ENCODE measurements at places on chromosomes 7 and 10.
A peak's percentile ranks its signal among the peaks of the same experiment; 100 is the strongest.

DNA sequence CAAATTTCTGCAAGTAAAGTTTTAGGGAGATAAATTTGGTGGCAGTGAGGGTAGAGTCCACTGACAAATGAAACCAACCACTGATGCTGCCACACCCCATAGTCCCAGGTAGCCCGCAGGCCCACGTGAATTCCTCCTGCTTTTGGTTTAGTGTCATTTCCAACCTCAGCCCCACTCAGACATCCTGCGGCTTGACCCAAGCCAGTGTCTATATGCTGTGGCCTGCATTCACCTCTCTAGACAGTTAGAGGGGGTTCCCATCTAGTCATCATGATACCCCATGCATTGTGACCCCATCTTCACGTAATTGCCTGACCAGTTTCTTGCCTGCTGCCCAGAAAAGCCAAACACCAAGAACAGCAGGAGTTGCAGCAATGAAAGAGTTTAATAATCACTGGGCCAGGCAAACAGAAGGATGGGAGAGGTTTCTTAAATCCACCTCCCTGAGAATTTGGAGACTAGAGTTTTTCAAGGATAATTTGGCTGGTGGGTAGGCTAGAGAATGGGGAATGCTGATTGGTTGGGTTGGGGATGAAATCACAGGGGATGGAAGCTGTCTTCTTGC is 332.0 kb upstream of the GALNT17 start:
- DNase-seq = no peak

- DNase-seq = no peak
These were observed 117.5 kb downstream of the CAMK1D start for GRCh38 chr10:12466704-12467305.

DNA sequence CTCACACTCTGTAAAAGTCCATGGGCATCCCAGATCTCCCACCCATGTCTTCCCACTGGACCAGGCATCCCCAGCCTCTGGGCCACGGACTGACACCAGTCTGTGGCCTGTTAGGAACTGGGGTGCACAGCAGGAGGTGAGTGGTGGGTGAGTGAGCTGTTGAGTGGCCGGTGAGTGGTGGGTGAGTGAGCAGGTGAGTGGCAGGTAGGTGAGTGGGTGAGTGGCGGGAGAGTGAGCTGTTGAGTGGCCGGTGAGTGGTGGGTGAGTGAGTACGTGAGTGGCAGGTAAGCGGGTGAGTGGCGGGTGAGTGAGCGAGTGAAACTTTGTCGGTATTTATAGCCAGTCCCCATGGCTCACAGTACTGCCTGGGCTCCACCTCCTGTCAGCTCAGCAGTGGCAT is 471.2 kb downstream of the DNAJB6 start:
- DNase-seq = no peak

DNA sequence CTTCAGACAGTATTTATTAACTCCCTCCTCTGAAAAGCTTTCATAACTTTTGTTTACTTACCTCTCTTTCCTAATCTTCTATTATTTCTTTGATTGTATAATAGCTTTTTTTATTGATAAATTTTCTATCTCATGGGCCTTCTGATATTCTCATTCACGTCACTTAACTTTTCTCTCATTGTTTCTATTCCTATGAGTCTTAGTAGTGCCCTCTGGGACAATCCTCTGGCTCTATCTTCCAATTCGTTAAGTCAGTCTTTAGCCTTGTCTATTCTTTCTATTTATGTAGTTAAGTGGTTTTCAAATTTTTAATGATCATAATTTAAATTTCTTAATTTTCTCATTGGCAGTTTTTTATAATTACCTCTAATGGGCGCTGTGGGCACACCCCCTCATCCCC is 6.4 kb upstream of the ELMO1 start:
- DNase-seq = no peak

GRCh38 chr7:90311175-90311574 is 9.9 kb downstream of the FAM237B start:
- DNase-seq = no peak

DNA sequence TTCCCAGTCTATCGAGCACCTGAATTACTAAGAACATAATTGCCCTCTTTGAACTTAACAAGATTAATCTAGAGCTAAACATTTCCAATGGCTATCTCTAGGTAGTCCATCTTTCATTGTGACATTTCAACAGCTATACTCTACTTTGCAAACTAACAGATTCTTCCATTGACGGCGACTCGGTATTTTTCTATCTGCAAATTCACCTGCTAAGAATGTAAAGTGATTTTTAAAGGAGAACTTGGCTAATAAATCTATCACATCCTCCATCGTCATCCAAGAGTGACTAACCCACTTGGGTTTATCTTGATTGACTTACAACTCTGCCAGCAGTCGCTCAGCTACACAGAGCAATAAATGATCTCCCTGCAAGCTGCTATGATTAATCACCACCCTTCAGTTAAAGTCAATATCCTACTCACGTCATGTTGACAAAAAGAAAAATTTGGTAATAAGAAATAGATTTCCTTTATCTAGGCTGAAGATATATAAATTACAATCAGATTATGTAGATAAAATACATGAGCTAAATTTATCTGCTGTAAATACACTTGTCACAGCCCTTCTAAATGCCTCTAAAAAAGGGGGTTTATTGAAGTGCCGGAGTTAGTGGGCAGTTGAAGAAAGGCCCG is 99.5 kb downstream of the SFMBT2 start:
- DNase-seq = no peak

- DNase-seq = no peak
These were observed 15.9 kb upstream of the TMEM72 start for GRCh38 chr10:44895280-44895679.

- DNase-seq = peak; percentile 37
These were observed 232.5 kb downstream of the SKIDA1 start for GRCh38 chr10:21292763-21293517.

DNA sequence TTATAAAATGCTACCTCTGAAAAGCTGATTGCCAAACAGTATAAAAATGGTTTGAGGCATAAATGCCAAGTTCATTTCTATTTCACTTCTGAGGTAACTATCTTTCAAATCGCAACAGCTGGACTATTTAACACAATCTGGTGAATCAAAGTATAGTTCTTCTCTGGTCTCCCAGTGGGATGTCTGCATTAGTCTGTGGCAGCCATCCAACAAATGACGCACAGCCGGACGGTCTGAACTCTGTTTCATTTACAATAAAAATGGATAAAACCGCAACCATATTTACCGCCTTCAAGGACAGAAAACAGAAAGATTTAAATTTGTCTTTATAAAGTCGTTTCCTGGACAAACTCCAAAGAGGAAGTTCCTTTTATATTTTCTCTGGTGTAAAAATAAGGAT is 41.9 kb downstream of the ENO4 start:
- peak; percentile 30 for DNase-seq

- DNase-seq = no peak
These were observed 45.9 kb upstream of the WDR11 start for GRCh38 chr10:120805014-120805812.

DNA sequence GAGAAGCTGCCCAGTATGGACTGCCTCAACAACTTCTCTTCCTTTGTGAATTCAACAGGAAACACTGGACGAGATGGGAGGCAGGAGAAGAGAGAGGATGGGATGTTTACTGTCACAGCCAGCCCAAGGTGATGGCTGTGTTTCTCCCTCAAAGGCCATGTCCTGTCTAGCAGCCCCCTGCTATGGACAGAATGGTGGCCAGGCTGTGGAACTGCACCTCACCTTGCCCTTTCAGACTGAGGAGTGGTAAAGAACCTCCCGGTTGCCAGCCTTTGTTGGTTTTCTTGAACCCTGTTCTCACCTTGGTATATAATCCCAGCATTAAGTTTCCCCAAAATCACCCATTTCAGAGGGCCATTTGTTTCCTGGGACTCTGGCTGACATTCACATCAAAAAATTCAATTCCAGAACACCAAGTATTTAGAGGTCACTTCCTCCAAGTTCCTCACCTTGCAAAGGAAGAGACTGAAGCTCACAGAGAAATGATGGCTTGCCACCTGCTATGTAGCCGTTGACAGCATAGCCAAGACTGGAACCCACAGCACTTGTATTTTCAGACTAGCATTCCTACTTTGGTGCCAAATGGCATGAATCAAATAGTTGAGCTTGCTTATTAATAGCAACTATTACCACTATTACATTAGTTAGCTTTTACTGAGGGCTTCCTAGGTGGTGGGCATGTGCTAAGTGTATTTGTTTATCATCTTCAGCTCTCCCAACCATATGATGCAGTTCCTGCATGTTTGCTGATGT is 224.0 kb upstream of the GRB10 start:
- DNase-seq = no peak

GRCh38 chr10:114026189-114027040 is 17.3 kb upstream of the ADRB1 start:
- no peak for DNase-seq

DNA sequence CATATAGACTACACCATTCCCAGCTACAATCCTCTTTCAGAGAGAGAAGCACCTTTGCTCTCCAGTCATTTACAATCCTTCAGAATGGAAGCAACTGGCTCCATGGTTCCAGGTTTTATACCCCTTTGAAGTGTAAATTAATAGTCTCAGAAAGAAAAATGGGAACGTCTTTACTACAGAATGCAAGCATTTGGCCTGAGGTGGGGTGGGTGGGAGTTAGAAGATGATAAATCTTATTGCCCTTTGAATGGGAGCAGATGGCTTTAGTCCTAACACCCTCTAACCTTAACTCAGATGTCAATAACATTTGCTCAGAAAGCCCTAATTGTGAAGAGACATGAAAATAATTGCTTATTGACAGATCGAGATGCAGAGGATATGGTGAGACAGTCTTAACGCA is 84.2 kb upstream of the KCNMA1 start:
- DNase-seq = no peak

GRCh38 chr7:90025771-90026170 is 128.5 kb upstream of the STEAP1 start:
- DNase-seq = peak; percentile 29

- DNase-seq = no peak
These were observed 322.0 kb downstream of the FRMD4A start for GRCh38 chr10:14008740-14009080.

- DNase-seq = no peak
These were observed 61.3 kb upstream of the DNAAF5 start for GRCh38 chr7:664997-665735.

GRCh38 chr10:6431186-6431585 is 148.9 kb downstream of the PRKCQ start:
- DNase-seq = no peak

DNA sequence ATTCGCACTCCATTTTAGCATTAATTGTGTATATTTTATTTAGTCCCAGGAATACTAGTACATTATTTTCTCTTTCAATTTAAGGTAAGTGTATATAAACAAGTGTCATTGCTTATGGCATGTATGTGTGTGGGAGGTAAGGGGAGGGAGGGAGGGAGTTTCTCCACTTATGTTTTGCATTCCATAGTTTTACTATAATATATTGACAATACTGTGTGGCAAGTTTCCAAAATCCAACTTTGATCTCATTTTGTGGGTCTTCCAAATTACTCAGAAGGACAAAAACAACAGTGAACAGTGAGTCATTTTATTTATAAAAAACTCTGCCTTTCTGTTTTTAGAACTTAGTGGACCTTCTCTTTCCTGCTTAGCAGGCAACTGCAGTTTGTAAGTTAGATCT is 102.3 kb upstream of the SEMA3E start:
- DNase-seq = no peak

- no peak for DNase-seq
These were observed 1128.4 kb downstream of the SORCS3 start for GRCh38 chr10:105769248-105770184.

DNA sequence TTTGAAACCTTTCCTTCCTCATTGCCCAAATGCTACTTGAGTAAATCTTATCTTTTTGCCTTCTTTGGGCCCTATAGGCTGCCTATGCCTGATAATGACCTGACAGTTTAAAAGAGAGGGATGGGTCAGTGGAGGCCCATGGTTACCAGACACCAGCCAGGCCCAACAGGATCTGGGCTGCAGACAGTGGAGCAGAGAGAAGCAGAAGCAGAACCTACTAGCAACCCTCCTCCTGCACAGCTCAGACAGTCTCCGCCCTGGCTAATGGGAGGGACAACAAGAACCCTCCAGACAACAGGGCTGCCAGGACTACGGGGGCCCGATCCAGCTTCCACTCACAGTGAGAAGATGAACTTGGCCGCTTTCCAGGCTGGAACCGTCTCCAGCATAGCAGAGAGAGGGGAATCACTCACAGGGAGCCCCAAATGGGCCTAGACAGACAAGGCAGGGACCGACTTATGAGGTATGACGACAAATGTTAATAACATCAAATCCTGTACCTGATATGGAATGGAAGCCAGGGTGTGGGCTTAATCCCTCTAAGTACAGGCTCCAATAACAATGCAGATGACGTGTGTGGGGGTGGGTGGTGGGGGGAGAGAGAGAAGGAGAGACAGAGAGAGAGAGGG is 31.7 kb upstream of the DGKI start:
- DNase-seq = no peak

DNA sequence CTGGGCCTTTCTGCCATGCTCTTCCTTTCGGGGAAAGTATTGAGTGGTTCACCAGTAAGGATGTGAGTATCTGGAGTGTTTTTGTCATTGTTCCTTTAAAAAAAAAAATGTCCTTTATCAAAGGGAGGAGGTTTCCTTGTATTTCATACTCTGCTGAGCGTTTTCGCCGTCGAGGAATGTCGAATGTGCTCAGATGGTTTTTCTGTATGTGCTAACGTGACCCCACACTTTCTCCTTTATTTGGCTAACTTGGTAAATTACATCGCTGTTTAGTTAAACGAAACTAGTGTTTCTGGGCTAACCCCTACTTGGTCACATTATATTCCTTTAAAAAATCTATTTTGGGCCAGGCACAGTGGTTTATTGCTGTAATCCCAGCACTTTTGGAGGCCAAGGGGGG is 45.9 kb downstream of the INPP5A start:
- DNase-seq = peak; percentile 70

DNA sequence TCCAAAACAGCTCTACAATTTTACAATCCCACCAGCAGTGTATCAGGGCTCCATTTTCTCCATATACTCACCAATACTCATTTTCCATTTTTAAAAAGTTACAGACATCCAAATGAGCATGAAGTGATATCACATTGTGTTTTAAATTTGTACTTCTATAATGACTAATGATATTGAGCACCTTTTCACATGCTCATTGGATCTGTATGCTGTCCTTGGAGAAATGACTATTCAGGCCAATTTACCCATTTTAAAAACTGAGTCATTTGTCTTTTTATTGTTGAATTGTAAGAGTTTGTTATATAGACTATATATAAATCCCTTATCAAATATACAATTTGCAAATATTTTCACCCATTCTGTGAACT is 162.0 kb downstream of the MAGI2 start:
- DNase-seq = no peak

- peak; percentile 26 for DNase-seq
These were observed 65.9 kb downstream of the BBS9 start for GRCh38 chr7:33195264-33195663.

DNA sequence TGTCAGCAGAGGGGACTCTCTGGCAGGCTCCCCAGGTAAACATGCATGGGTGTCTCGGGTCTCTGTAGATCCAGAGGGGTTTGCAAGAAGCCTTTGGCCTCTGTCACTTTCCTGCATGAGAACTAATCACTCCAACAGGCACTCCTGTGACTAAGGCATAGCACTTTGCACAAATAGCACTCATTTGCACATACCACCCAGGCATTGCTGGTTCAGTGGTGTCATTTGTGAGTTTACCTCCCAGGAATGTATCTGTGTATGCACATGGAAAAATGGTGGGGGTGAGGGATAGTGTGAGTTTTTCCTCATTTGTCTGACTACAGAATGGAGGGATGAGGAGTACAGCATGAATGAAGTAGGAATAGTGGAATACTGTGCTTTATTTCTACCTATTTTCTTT is 39.5 kb downstream of the CNNM1 start:
- DNase-seq = no peak

- DNase-seq = no peak
These were observed 235.2 kb upstream of the AKR1E2 start for GRCh38 chr10:4590807-4591206.
